ENCODE measurements at places on chromosomes 5 and 9. TPM values are rescaled to one million over a fixed set of nuclear protein-coding genes. Genes with fewer than 3 reads are reported as not detected.

DRD1 gene
- not detected for total RNA-seq

TMC1 gene
- total RNA-seq = 2.5 TPM

DNA sequence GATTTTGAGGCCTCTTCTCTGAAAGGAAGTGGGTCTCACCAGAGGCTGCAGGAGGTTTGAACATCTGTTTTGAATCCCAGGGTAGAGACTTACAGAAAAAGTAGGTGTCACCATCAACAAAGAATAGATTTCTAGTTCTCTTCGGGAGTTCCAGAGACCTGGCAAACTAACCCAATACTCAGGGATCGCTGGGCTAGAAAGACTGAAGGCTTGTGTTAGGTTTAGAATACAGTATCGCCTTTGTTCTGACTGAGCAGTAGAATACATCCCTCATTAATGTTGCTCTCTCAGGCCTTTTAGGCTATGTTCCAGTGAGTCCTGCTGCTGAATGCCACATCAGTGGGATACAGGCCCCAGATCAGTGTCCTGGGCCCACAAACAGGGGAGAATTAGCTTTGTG lies 27.2 kb downstream of the RUSC2 start:
- no peak for DNase-seq

- DNase-seq = no peak
Observed at GRCh38 chr9:108748776-108749175, 107.0 kb downstream of the ACTL7B start.

Measured in H9 (cell line).